ENCODE measurements at places on chromosomes 4 and X.

GRCh38 chr4:1600811-1601532 lies 83.1 kb downstream of the FAM53A start:
- no peak for DNase-seq

GRCh38 chr4:81635739-81636138 lies 164.0 kb upstream of the RASGEF1B start:
- no peak for DNase-seq

DNA sequence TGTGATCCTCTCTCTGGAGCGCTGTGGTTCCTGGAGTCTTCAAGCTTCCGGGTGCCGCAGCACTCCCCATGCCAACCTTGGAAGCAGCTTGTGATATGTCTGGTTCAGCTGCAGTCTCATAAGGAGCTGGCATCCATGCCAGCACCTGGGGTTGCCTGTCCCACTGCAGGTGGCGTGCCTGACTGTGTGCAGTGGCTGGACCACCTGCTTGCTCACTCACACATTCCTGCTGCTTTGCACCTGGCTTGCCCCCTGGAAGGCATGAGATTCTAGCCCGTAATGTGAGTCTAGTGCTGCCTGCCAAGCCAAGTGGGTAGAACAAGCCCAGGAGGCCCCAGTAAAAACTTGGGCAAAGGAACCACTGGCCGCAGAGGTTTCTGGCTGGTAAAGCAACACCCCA lies 687.2 kb upstream of the AADAT start:
- DNase-seq = no peak

- no peak for DNase-seq
These were observed 126.5 kb upstream of the INTU start for GRCh38 chr4:127506283-127506682.

DNA sequence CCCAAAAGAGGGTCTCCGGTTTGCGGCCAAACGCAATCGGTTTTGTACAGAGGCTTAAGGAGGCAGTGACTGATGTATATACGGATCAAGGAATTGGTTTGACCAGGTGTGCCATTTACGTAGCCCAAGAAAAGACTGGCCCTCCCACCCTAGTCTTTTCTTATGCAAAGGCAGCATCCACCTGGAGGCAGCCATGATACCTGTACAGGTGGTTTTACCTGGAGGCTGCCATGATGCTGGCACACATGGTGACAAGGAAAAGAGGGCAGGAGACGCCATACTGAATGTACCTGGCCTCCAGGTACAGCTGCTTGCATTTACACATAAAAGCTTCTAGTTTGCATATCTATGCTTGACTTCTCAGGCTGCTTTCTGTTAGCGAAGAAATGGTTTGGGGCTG lies 917.7 kb upstream of the INTU start:
- DNase-seq = no peak

All from cardiac muscle cell (in vitro differentiated cells and primary cell).